Caco-2 (cell line): ENCODE measurements at places on chromosomes 3 and 15.

GRCh38 chr3:197103766-197104165, 74.1 kb upstream of the MELTF start:
- DNase-seq, result no peak

DNA sequence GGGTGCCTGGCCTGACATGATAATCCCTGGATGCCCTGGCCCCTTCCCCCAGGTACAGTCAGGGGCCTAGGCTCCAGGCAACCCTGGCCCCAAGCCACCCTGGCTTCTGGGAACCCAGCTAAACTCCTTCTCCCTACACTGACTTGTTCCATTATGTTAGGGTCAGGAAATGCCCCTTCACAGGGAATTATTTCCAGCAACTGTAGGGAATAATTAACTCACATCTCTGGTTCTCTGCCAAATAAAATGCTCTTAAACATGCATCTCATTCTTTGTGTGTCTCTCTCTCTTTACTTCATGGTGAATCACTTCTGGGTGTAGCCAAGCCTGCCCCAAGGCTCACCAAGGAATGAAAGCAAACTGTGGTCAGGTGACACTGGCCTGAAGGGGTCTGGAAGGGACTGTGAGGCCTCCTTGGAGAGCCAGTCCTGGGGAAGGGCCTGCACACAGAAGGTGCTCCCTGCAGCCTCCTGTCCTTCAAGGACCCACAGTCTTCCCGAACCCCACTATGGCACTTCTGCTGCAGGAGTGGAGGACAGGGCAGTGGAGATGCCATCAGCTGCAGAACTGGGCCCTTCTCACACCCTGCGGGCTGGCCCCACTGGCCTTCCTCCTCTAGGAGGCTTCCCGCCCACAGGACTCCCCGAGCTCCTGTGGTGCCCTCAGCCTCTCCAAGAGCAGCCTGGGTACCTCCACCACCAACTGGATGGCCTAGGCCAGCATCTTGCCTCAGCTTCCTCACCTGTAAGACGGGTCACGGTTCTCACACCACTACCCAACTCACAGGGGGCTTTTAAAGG, 17.6 kb downstream of the TKT start:
- no peak for DNase-seq

DNA sequence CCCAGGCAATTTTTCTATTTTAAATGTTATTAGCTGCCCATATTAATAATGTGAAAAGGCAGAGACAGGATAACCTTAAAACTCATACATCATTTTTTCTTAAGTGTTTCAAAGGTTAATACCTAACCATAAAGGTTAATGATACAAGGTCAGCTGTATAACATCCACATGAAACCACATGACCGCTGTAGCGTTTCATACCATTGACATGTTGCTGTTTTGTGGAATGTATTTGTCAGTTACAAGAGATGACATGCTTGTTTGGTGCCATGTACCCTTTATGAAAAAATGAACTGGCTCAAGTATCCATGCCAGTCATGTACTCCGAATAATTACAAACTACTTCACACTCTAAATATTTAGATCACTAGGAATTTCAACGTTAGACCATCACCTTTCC, 207.4 kb downstream of the FMN1 start:
- DNase-seq, result no peak

- DNase-seq, result no peak
Measured at GRCh38 chr3:147701195-147701594, 292.0 kb downstream of the ZIC1 start.

- DNase-seq, result no peak
Measured at GRCh38 chr3:181558870-181559269, 152.9 kb upstream of the SOX2 start.

DNA sequence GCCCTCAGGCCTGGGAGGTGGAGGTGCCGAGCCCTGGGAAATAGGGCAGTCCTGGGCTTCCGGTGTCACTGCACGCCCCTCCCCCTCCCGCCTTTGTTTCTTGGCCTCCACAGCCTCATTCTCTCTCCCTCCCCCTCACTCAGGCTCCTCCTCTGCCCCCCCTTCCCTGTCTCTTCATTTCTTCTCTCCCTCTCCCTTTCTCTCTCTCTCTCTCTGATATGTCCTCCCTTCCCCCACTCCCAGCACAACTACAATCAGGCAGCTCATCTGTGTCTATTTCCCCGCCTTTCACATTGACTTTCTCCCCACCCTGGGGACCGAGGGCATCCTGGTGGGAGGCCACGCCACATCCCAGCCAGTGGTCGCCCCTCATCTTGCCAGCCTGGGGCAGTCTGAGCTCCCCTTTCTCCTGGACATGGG, 40.2 kb downstream of the IDH2 start:
- DNase-seq, result no peak

GRCh38 chr3:69326855-69327300, 59.0 kb downstream of the FRMD4B start:
- DNase-seq, result no peak

DNA sequence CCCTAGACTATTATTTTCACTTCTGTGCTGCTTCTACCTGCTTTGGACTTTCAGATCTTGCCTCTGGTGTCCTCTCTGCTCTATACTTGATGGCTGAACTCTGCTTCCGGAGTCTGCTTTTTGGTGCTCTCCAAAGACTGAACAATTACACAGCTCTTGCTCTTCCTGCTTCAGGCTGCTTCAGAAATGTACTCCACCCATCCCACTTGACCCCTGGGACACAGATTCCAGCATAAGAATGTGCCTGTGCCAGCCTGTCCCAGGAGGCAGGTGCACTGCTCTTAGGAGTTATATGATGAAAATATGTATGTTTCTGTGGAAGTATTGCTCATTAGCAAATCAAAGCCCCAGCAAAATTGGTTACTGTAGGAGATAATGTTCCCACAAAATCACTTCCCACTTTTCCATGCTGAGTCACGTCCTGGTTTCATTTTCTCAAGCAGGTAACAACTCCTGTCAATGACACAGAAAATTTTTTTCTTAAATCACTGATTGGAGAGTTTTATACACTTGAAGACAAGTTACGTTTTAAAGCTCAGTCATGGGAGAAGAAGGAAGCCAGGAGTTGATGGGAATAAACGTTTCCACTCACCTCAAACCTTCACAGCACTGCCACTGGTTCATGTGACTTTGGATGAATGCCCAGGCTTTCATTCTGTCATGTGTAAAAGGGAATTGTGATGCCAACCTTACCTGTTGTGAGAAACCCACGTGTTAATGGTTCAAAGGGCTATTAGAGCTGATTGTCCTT, 239.4 kb upstream of the ZPLD1 start:
- peak; percentile 14 for DNase-seq

DNA sequence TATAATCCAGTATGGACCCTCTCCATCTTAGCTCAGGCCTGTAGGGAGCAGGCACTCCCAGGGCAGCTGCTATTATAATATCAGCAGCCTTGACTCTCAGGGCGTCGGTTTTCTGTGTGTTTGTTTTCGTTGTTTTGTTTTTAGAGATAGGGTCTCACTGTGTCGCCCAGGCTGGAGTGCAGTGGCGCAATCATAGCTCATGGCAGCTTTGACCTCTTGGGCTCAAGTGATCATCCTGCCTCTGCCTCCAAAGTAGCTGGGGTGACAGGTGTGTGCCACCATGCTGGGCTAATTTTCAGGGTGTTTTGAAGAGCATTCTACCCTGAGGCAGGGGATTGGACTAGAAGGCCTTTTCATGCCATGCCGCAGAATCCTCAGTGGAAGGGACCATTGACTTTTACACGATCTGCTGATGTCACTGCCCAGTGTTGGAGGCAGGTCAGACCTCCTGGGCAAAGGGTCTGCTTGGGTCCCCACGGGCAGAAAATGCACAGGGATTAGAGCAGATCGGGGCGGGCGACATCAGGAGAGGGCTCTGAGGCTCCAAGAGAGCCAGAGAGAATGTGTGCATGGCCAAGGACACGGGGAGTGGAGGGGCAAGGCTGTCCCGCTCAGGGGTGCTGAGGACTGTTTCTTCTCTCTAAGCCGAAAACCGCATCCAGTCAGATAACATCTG, 7.8 kb downstream of the MELTF start:
- no peak for DNase-seq

DNA sequence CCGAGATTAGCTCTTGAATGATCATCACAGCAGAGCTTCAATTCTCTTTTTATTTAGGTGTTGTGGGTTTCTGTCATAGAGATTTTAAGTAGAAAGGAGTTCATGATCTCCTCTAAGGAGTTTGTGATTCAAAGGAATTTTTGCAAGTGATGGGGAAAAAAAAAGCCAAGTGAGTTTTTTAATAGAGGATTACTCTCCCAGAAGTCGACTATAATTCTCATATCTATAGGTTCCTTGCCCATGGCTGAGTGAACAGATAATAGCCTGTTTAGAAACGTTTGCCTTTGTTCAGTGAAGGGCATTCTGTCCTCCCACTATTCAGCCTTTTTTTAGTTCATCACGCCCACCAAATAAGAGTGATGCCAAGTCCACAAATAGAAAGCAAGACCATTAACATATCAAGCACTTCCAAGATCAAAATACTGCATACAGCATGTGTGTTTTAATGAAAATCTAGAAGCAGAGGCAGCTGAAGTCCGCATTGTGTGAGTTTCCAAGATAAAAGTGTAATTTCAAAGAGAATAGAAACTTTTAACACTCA, 398.4 kb upstream of the CNTN3 start:
- no peak for DNase-seq

- no peak for DNase-seq
Measured at GRCh38 chr3:40369716-40370115, 17.3 kb upstream of the ENTPD3 start.

DNA sequence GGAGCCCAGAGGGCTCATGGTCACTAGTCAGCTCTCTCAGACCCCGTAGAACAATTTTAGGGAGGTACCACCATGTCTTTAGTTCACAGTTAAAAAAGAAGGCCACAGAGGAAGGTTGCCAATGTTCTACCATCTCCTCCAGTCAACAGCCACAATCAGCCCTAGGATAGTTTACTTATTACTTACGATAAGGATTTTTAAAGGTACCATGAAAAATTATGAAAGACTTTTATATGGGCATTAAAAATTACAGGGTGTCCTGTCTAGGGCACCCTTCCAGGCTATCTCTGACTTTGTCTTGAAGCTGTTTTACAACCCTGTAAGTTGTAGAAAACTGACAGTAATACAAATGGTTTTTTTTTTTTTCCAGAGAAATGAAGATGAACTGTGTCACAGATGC, 57.9 kb downstream of the CAPN7 start:
- no peak for DNase-seq

- peak; percentile 85 for DNase-seq
Measured at GRCh38 chr3:194536871-194537637, 50.3 kb upstream of the ATP13A3 start.

- peak; percentile 69 for DNase-seq
Measured at GRCh38 chr3:196962108-196962929, 6.3 kb downstream of the PIGZ start.

GRCh38 chr3:30913176-30913575, 18.7 kb upstream of the GADL1 start:
- no peak for DNase-seq

GRCh38 chr3:94299716-94300115, 236.9 kb downstream of the NSUN3 start:
- no peak for DNase-seq

- no peak for DNase-seq
Measured at GRCh38 chr3:67854663-67855062, 200.3 kb upstream of the SUCLG2 start.

DNA sequence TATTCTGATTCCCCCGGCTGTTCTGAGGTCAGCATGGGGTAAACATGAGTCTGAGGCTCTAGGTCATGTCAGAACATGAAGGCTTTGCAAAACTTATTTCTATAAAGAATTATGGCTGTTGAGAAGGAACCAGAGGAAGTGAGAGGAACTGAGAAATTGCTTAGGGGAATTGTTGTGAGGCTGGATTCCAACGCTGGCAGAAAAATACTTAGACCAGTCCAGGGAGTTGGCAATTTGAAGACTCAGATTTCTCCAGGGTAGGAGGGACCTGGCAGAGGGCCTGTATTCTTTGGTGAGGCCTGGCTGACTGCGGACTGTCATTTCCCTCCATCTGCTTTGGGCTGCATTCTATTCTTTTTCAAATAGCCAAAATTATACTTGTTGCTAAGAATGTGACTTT, 155.5 kb downstream of the PLD1 start:
- no peak for DNase-seq

DNA sequence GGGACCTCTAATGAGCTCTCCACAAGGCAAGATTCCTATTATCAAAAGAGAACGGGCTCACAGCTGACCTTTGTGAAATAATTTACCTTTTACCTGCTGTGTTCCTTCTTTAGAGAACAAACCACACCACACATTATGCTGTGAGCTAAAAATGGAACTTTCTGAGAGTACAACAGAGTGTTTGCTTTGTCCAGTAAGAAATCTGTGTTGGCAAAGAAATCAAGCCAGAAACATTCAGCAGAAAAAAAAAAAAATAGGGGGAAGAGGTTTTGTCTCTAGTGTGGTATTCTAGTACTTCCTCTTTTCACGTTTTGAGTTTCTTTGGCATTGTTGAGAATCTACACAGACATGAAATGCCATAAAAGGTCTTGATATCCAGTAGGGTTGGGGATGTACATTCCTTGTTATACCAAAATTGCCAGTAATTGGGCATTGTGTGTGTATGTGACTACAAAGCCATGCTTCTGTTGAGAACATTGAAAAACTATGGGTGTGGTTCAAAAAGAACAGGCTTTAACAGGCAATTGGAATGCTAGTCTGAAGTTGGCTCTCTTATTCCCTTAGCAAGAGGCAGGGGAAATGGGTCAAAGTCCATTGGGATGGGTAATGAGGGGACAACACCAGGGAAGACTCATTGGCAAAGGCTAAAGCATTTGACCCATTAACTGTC, 273.5 kb downstream of the NEK10 start:
- DNase-seq, result no peak

DNA sequence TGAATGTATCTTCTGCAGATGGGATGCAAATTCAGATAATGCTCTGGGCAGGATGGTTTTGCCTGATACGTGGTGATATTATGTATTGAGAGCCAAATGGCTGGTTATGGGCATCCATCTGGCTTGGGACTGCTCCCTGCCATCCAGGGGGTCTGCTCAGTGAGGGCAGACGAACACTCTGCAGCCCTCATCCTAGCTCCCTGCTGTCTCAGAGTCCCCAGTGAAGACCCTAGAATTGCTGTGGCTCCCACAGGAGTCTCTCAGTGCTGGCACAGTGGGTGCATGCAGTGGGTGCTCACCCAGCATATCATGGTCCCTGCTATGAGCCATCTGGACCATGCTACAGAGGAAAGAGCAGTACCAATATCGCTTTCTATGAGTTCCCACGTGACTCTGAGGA, 10.3 kb downstream of the CX3CR1 start:
- DNase-seq, result no peak

- no peak for DNase-seq
Measured at GRCh38 chr3:138624518-138624917, 15.9 kb downstream of the FAIM start.

GRCh38 chr3:193851941-193852674, 259.1 kb downstream of the OPA1 start:
- no peak for DNase-seq

DNA sequence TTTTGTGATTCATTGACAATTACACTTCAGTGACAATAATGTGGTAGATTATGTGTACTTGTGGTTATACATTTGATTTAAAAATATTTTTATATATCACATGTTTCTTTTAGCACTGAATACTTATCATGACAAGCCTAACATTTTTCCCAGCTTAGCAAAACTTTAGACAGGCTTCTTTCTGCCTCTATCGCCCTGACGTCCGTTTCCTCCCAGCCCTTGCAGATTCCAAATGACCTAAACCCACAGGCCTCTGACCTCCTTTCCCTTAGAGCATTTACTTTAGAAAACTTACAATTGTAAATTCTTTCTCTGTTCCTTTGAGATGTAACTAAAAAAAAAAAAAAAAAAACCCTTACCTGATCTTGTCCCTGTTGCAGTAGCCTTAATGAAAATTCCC, 326.1 kb downstream of the UNC13C start:
- no peak for DNase-seq

GRCh38 chr3:114144909-114145688, 33.8 kb downstream of the DRD3 start:
- no peak for DNase-seq
